ENCODE measurements at places on chromosomes 6 and 20. TPM values are rescaled to one million over a fixed set of nuclear protein-coding genes. Genes with fewer than 3 reads are reported as not detected.

DNA sequence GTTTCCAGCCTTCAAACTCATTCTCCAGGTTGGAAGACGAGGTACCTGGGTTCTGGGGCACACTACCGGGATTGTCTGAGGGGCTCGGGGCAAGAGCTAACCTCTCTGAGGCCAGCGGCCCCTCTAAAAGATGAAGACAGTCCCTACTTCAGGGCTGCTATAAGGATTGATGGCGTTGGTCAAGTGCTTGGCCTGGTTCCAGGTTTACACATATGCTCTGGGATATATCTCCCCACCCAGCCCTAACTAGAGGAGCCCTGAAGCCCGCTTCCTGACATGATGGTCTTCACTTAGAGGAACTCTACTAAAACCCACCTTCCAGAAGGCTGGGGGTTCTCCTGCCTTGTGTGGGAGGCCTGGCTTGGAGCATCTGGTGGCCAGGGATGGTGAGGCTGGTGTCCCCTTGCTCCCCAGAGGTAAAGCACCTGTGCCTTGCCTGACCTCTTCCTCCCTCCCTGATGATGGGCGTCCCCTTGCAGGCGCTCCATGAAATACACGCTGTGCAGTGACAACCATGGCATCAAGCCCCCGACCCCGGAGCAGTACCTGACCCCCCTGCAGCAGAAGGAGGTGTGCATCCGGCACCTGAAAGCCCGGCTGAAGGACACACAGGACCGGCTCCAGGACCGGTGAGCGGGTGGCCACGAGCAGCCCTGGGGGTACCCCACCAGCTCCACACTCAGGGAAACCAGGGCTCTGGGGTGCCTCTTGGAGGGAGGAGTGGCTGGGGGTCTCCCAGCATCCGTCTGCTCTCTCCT is 28.7 kb downstream of the SDCBP2 start:
- no peak for DNase-seq

MUC22 gene
- not detected for total RNA-seq

ULBP3 gene
- 43.0 TPM for total RNA-seq

DNA sequence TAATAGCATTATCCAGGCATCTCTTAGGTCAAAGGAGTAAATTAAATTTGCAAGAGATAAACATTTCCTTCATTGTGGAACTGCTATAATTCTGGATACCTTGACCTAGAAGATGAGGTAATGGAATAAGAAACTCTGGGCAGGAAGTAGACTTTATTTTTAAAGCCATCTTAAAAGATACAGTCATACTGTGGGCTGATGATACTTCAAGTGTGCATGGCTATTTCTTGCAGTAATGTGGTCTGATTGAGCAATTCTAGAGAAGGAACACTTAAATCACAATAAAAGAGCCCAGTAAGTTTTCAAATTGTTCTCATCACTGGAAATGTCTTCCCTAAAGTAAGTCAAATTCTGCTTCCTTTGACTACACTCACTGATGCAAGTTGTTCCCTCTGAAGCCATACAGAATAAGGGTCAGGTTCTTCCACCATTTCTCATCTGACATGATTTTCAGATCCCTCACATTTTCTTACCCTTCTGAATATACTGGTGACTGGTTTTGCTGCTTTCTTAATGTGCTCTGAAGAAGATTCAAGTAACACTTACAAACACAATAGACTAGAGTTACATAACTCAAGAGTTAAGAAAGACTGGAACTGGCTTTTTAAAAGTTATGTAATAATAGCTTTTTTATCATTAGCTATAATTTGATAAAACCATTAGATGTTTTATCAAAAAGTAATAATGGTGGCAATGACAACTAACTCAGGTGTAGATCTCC is 62.6 kb upstream of the TMEM244 start:
- peak; percentile 81 for DNase-seq

GRCh38 chr6:108564178-108564577 is 3.5 kb downstream of the FOXO3 start:
- DNase-seq: peak; percentile 98

DNA sequence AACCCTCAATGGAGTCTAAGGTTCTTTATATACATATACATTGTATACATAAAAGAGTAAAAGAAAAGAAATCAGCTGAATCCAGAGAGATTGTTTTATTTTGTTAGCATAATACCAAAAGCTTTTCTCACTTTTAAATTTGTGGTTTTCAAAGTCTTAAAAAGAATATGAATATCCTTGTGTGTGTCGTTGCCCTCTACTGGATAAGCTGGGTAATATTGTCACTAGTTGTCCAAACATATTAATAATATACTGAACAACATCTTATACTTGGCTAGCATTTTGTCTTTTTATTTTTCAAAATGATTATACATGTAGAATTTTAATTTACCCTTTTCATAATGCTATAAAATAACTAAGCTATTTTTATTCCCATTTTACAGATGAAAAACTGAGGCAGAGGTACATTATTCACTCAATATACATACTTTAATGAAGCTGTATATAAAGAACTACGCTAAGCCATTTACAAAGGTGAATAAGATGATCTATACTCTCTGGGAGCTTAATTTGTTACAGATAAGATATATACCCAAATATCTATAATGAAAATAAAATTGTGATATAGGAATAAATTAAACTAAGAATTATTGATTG is 531.7 kb downstream of the TFAP2B start:
- no peak for DNase-seq

GRCh38 chr6:15969236-15969778 is 159.6 kb upstream of the MYLIP start:
- DNase-seq: no peak
